H4 (cell line): ENCODE measurements at places on chromosomes 11 and 22. TPM values are rescaled to one million over a fixed set of nuclear protein-coding genes. Genes with fewer than 3 reads are reported as not detected.
A peak's percentile ranks its signal among the peaks of the same experiment; 100 is the strongest.

Gene SPON1
- 0.14 TPM in 1 of 2 replicates, not detected in the other for total RNA-seq

DNA sequence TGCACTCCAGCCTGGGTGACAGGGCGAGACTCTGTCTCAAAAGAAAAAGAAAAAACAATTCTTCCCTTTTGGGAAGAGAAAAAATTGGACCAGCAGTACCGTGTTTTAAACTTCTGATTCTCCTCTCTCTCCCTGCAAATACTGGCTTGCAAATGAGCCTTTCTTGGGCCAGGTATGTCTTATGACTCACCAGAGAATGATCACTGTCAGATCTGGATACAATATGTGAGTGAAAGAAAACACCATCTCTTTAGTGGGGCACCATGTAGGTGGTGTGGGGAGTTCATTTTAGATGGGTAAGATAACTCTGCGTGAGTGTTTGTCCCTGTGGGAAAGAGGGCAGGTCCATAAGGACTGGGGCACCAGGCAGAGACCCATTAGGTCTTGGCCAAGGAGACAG, 2.4 kb upstream of the SCGB2A2 start:
- no peak for DNase-seq

Gene CCDC73
- total RNA-seq = not detected in 2 replicates

Gene OSBP2
- 2.0 and 2.8 TPM in 2 replicates for total RNA-seq

- DNase-seq = peak; percentile 63
These were observed 18.3 kb downstream of the PRSS23 start for GRCh38 chr11:86818462-86819192.

GRCh38 chr11:80916173-80916798, 1475.5 kb upstream of the TENM4 start:
- no peak for DNase-seq

Gene CALCB
- 0.08 and 0.81 TPM in 2 replicates for total RNA-seq

Gene CAPN5
- total RNA-seq = 4.5 and 8.8 TPM in 2 replicates

GRCh38 chr11:95143106-95143681, 53.5 kb downstream of the ENDOD1 start:
- DNase-seq = no peak

Gene IFTAP
- total RNA-seq = 68.2 and 72.3 TPM in 2 replicates

- DNase-seq = no peak
These were observed 29.5 kb downstream of the KREMEN1 start for GRCh38 chr22:29102300-29102699.

- DNase-seq = no peak
These were observed 20.4 kb downstream of the LGR4 start for GRCh38 chr11:27452147-27452546.

Gene TTC28
- total RNA-seq = under 0.01 and 0.23 TPM in 2 replicates

Gene OR51B2
- total RNA-seq = not detected in 2 replicates

Gene NTM
- 3.1 and 6.7 TPM in 2 replicates for total RNA-seq

DNA sequence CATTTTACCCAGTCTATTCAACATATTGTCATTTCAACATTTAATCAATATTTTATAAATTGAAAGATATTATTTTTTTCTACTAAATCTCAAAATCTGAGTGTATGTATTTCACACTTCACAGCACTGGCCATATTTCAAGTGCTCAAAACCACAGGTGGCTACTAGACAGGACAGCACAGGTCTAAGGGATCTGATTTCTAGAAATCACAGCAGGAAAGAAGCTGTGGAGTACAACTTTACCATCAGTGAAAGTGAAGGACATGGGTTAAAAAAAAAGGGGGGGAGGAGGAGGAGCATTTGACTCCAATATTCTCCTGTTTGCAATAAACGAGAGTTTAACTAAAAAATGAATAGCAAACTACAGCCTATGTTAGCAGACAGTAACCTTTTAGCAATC, 4.5 kb downstream of the PRDM10 start:
- no peak for DNase-seq

DNA sequence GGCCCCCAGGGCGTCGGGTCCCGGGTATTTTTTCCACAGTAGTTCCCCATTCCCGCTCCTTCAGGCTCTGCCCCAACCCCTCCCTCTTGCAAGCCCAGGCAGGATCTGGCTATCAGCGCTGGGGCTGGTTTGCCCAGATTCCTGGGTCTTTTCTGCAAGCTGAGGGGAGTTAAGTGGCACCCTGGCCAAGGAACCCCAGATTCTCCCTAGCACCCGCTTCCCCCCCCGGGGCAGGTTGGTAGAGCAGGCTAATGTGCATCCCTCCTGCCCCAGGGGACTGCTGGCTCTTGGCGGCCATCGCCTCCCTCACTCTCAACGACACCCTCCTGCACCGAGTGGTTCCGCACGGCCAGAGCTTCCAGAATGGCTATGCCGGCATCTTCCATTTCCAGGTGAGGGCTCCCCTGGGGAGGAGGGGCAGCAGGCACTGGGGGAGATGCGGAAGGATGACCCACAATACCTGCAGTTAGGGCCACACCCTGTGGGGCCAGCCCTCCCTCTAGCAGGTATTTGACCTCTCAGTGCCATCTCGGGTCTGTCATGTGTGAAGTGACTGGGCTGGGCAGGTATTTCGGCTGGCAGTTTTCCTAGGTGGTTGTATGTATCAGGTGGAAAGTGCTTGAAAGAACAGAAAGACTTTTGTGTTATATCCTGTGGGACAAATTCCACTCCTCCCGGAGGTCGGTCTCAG, 1.6 kb downstream of the CAPN1 start:
- DNase-seq = no peak

DNA sequence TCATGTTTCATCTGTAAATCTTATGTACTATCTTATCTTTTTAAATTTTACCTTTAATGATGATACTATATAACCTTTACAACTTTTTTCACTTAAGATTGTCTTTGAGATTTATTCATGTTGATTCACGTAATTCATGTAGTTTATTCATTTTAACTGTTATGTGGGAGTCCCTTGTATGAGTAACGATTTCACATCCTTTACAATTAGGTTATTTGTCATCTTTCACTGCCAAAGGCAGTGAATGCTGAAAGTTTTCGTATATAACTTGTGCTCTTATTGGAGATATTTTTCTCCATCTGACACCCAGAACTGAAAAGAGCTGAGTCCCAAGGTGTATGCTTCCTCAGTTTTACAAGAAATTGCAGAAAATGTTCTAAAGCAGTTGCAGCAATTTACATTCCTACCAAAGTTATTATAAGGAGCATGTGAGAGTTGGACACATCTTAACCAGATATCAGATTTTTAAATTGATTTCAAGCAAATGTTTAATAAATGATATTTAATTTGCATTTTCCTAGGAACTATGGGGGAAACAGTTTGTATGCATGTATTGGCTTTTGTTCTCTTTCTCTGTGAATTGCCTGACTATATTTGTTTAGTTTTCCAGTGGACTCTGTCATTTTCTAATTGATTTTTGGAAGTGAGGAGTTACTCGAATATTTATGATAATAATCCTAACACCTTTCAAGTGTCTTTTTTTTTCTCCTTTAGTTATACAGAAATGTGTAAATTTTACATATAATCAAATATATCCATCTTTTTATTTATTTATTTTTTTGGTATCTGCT, 6.4 kb downstream of the ARL14EP start:
- DNase-seq = no peak

Gene UCP3
- not detected in 2 replicates for total RNA-seq

DNA sequence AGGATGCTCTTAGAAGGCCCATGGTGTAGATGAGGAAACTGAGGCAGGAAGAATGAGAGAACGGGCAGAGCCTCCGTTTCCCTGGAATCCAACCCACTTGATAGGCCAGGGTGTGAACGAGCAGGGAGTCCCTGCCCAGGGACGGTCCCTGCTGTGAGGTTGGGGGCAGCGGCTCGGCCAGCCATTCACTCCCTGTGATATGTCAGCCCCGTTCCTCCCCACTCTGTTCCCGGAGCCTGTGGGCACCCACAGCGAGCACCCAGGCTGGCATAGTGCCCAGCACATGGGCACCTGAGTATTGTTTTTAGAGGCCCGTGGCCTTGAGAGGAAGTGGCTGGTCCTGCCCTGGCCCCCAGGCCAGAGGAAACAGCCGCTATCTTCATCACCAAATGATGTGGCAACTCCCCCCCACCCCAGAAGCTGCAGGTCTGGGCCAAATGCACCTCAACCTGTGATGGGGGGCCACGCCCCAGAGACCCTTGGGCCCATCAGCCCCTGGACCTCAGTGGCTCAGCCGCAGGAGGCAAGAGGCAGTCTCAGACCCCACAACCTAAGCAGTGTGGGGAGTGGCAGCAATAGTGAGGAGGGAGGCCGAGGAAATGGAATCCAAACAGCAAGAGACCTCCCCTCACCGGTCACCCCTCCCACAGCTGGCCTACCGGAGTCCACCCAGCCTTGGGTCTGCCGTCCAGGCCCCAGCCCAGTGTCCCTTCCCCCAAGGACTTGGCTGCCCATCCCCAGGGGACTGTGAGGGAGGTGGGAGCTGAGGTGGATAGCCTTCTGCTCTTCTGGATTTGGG, 2.1 kb downstream of the ALDH3B1 start:
- DNase-seq = no peak

DNA sequence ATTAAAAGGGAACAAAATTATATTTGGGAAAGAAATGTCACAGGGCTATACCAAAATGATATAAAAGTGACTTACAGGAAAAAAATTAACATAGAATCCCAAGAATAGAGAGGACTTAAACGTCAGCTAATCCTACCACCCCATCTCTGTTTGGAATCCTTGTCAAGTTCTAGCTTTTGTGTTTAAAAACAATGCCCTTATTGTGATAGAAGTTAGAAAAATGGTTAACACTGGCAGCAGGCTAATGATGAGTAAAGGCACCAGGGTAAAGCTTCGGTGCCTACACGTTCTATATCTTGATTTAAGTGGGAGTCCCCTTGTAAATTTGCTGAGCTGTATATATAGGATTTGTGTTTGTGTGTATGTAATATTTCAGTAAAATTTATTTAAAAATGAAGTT, 453.3 kb upstream of the TENM4 start:
- no peak for DNase-seq

- DNase-seq = no peak
These were observed 222.0 kb downstream of the TMEM135 start for GRCh38 chr11:87259736-87260135.

GRCh38 chr11:73218106-73218829, at the start of gene P2RY2:
Gene P2RY2 (plus strand): TSS chr11:73218281. CDS start chr11:73234160, 15,879 bp downstream.
- DNase-seq = no peak

Gene L3MBTL2
- 16.4 and 20.7 TPM in 2 replicates for total RNA-seq

- no peak for DNase-seq
These were observed 8.4 kb downstream of the RHBDD3 start for GRCh38 chr22:29259253-29259899.

DNA sequence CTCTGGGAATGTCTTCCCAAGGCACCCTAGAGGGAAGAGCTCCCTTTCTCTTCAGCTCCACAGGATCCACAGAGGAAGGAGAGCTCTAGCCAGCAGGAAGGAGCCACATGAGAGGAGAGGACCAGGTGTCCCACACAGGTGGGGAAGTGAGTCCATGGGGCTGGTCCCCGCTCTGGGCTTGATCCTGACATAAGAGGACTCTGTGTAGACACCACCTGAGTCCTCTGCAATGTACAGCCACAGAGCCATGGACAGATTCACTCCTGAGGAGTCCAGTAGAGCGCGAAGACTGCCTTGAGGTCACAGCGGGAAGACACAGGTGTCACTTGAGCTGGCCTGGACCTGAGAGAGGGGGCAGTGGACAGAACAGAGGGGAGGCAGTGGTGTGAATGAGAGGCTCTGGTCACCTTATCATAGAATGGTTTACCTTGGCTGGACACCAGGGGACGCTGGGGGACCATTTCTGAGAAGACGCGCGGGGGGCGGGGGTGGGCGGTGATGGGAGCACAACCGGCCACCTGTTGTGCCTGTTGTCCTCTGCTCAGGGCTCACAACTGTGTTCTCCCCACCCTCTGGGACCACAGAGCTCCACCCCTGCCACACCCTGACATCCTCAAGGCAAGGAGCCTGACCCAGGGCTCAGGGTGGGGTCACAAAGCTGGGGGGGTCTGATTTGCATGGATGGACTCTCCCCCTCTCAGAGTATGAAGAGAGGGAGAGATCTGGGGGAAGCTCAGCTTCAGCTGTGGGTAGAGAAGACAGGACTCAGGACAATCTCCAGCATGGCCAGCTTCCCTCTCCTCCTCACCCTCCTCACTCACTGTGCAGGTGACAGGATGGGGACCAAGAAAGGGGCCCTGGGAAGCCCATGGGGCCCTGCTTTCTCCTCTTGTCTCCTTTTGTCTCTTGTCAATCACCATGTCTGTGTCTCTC, 128.2 kb downstream of the ZNF280B start:
- DNase-seq = no peak

Gene ZP1
- total RNA-seq = 1.5 and 2.1 TPM in 2 replicates

Gene SLC22A25
- not detected in 2 replicates for total RNA-seq

Gene PRODH
- 0.10 TPM in 1 of 2 replicates, not detected in the other for total RNA-seq

DNA sequence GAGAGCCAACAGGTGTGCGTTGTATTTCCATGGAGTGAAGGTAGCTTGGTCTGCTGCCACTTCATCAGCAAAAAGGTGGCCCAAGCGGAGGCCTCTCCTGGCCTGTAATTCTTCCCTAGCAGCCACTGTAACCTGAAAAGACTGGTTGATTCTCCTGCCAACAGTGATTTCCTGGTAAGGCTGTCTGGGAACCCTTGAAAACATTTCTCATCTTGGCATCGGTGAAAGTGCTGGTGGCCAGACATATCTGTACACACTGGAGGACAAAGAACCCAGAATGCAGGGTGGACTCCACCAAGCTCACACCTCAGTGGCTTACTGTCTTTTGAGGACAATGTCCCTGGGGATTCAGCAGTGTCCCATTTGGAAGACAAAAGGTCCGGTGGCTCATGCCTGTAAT, 128.0 kb downstream of the TRIM29 start:
- DNase-seq = no peak

- DNase-seq = no peak
These were observed 92.2 kb upstream of the SORL1-AS1 start for GRCh38 chr11:121544956-121545355.

GRCh38 chr22:31400023-31400397, 606 bp downstream of the DRG1 start:
- DNase-seq = no peak

Gene TIMM8B
- total RNA-seq = 73.5 and 88.2 TPM in 2 replicates

DNA sequence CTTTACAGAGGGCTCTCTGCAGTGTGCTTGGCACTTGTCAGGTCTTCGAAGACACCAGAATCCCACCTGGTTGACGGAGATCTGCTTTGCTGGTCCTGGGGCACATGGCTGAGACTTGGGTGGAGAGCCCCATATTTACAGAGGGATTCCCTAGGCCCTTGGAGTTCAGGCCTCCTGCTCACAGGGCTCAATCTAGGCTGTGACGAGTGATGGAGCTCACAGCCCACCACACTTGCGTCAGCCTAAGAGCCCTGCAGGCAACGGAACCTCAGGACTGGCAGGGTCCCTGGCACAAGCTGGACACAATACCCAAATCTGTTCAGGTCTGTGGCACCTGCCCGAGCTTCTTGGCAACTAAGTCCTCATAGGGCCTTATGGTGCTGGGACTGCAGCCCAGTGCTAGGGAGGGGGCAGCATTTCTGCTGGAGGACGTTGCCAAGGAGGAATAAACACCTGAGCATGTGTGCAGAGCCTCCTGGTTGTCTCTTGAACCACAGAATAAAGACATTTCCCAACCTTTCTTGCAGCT, 59.1 kb downstream of the KCNC1 start:
- DNase-seq = no peak

Gene ADORA2A
- 1.0 TPM in 1 of 2 replicates, not detected in the other for total RNA-seq

GRCh38 chr11:102320188-102320587, 2.9 kb downstream of the BIRC3 start:
- DNase-seq = no peak
